Germinal center (tissue), 1 donor: ENCODE measurements at places on chromosomes 13 and 19.

DNA sequence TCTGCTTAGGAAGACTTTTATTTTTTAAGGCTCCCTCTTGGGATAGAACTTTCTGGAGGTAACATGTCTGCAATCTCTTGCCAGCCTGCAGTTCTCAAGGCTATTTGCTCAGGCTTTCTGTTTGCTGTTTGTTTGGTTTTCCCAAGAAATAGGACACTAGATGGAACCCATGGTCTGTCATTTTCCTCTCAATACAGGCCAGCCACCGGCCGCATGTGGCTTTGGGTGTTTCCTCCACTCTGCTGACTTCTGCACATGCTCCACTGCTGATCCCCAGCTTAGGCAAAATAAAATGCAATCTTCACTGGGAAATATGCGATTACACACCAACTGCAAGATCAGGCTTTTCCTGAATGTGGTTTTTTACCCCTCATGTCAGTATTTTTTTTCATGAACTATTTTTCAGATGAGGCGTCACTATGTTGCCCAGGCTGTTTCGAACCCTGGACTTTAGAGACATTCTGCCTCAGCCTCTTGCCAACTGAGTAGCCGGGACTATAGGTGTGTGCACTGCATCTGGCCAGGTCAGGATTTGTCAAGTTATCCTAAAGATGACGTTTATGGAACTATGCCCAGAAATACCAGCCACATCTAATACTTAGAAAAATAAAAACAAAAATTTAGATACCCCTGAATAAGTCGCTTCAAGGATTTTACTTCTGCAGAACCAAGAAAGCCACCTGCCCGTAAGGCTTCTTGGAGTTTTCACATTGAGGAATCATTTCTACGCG is 94.3 kb upstream of the PABPC3 start:
- DNase-seq, result no peak

DNA sequence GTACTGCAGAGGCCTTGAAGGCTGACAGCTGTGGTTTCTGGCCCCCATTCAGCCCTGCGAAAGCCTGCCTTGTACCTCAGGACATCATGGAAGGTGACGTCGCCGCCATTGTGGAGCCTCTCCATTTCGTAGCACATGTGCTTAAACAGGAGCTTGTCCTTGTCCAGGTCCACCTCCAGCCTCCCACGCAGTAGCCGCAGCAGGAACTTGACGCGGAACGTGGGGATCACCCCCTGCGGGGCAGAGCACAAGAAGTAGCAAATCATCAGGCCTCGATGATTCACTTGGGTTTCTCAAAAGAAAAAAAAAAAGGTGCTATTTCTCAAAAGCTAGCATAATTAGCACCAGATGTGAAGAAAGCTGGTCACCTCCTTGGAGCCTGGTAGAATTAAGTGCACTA is 351.0 kb downstream of the NALCN start:
- no peak for DNase-seq

DNA sequence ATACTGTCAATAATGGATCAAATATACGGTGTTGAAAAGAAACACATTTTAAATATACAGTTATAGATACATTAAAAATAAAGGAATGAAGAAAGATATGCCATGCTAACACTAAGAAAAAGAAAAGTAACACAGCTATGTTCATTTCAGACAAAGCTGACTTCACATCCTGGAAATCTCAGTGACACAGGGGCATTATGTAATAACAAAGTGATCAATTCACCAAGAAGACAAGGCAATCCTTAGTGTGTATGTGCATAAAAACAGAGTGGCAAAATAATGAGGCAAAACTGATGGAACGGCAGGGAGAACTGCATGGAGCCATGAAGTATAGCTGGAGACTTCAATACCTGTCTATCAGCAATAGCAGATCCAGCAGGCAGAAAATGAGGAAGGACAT is 13.1 kb downstream of the ZNF14 start:
- DNase-seq, result no peak

GRCh38 chr13:24110011-24110410 is 50.5 kb upstream of the SPATA13 start:
- no peak for DNase-seq

GRCh38 chr19:7559102-7559501 is 23.6 kb downstream of the PNPLA6 start:
- no peak for DNase-seq

DNA sequence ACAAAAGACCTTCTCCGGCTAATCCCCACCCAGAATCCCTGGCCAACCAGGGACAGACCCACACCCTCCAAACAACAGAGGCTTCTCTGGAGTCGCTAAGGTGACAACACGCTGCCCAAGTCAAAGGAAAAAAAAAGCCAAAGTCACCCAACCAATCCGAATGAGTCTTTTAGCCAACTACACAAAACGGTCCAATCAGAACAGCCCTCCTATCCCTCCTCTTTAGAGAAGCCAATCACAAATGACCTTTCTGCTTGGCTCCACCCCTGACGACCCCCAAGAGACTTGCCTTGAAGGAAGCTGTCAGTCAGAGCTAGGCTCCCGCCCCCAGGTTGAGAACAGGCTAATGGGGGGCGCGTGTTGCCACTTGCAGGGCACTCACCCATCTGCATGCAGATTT is 6.6 kb upstream of the FBXW9 start:
- peak; percentile 83 for DNase-seq

- peak; percentile 12 for DNase-seq
Measured at GRCh38 chr13:97344265-97345175, 89.4 kb upstream of the RAP2A start.

DNA sequence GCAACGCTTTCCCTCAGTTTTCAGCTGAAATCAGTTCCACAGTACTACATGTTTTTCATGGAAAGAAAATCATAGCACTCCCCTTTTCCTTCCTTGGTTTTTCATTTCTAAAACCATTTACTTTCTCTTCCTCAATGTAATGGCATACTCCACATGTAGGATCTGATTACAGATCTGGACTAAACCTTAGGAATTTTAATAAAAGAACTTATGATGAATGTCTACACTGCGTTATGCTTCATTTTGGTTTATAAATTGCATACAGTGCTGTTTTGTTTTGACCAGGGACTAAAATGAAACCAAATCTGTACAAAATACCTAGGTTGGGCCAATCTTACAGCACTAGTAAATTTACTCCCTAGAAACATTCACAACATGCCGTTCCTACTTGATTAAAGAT is 589.9 kb downstream of the TBC1D4 start:
- no peak for DNase-seq

DNA sequence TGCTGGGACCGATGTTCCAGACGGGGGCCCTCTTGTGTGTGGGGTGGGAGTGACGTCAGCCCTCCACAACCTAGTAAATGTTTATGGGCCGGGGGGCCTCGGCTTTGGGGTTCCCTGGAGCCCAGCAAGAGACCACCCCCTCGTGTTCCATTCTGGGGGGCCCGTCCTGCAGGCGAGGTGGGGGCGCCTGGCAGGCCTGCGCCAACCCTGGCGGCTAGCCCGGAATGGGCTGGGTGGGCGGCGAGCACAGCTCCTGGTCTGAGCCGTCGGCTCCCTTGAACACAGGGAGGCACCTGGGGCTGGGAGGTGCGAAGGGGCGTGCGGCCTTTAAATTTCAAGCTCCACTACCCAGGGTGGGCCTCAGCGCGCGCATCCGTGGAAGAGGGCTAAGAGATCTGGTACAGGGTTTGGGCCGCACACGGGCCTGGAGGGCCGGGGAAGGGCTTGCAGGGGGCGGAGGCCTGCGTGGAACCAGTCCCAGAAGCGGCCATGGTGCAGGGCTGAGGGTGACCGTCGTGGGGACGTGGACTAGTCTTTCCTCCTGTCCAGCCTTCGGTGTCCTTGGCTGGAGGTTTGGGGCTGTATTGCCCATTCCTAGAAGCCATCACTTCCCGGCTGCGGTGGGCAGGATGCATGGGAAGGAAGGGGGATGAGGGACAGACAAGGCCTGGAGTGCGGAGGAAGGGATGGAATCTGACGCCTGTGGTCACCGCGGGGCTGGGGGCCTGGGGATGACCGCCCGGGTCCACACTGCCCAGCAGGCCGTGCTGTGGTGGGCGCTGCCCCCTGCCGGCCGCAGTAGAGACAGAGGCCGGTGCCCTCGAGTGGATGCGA is 11.4 kb downstream of the NDUFA11 start:
- no peak for DNase-seq

DNA sequence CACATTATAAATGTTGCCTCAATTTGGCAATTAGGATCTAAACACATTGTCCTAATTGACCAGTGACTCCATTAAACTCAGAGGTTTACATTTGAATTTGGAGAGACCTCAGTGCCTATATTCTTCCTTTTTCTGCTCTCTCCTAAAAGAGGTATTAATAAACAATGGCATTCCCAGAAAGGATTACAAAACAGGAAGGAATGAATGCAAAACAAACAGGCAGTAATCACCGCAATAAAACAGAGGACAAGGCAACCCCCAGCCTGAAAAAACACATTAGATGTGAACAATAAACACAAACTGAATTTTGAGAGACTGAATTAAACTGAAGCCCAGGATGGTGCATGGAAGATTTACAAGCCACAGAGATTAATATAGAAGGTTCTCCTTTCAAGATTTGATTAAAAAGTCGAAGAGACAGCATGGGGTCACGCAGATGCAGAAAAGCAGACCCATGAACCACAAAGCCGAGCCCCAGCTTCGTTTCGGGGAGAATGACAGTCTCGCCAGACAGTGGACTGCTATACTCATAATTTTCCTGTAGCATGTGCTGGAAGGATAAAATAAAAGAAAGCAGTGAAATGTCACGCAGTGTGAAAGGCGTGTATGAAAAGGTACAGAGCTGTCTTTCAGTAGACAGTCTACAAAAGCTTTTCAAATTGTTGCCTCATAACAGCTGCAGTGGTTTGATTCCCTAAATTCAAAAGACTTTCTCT is 503.0 kb downstream of the LIG4 start:
- DNase-seq, result no peak

GRCh38 chr13:77398825-77399620 is 72.1 kb upstream of the MYCBP2 start:
- DNase-seq, result no peak

- no peak for DNase-seq
Measured at GRCh38 chr19:18055967-18056366, 30.8 kb downstream of the IL12RB1 start.

- no peak for DNase-seq
Measured at GRCh38 chr13:113641426-113641825, 16.6 kb downstream of the ATP4B start.

- no peak for DNase-seq
Measured at GRCh38 chr13:92745258-92745657, 481.3 kb upstream of the GPC6 start.

DNA sequence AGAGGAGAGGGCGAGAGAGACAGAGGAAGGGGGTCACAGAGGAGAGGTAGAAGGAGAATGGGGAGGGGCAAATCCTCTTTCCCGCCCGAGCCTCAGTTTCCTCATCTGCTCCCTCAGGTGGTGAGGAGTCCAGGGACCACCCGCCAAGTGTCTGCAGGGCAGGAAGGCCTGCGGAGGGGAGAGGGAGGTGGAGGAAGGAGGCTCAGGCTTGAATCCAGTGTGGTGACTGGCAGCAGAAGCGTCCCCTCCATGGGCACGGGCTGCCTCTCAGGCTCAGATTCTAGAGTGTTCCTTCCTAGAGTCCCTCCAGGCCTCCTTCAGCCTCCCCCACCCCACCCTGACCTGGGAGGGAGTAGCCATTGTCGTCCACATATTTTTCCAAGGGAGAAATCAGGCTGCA is 16.5 kb upstream of the GARIN5A start:
- no peak for DNase-seq

GRCh38 chr19:16970821-16971220 is 55.8 kb downstream of the CPAMD8 start:
- DNase-seq, result no peak

DNA sequence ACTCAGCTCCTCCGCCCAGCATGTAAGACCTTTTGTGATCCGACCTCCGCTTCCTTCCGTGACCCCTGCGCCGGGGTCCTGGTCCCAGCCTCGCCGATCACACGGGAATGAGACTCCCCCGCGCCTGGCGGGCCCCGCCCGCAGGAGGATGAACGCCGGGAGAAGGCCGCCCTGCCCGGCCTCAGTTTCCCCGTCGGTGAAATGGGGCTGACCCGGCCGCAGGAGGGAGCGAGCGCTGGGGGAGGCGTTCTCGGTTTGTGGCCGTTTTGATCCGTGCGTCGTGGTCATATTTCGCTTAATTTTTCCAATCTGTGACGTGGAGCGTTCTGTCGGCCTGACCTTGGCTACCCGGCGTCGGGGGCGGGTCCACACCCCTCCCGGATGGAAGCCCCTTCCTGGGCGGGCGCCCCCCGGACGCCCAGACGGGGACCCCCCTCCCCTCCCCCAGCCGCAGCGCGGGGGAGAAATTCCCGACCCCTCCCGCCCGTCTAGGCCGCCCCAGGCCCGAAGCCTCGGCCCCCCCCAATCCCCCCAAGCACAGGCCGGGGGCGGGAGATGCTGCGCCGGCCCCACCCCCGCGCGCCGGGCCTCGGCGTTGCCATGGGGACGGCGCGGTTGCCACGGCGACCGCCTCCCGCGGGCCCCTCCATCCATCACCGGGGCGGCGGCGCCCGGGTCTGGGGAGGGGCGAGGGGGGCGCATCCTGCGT is 11.1 kb downstream of the PALM start:
- no peak for DNase-seq

DNA sequence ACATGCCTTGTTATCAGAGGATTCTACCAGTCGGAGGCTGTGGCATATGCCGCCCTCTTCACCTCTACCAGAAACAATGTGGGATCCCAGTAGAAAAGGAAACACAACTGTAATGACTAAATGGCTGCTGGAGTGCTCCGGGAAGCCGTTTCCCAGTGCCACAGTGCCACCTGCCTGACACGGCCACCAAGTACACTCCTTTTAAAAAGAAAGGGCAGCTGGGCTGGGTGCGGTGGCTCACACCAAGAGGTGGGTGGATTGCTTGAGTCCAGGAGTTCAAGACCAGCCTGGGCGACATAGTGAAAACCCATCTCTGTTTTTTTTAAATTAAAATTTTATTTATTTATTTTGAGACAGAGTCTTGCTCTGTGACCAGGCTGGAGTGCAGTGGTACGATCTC is 67.3 kb downstream of the TRPM4 start:
- DNase-seq, result peak; percentile 56

DNA sequence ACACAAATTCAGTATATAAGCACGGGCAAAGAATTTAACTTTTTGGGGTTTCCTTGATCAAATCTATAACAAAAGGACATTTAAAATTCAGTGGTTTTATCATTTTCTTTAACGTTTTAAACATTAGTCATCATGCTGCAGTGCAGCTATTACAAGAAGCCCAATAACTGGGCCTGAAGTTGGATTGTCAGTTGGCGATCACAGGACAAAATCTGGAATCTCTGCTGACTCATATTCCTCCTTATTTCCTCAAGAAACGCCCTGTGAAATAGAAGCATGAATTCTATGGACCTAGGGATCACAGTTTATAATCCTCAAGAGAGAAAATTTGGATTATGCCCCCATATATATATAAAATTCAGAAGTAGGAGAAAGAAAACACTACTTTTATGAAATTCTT is 971.6 kb upstream of the MIR17HG start:
- DNase-seq, result no peak
